ENCODE measurements at places on chromosomes 5 and 9.

GRCh38 chr5:151917904-151918303 lies 6.7 kb downstream of the GLRA1 start:
- DNase-seq = no peak

DNA sequence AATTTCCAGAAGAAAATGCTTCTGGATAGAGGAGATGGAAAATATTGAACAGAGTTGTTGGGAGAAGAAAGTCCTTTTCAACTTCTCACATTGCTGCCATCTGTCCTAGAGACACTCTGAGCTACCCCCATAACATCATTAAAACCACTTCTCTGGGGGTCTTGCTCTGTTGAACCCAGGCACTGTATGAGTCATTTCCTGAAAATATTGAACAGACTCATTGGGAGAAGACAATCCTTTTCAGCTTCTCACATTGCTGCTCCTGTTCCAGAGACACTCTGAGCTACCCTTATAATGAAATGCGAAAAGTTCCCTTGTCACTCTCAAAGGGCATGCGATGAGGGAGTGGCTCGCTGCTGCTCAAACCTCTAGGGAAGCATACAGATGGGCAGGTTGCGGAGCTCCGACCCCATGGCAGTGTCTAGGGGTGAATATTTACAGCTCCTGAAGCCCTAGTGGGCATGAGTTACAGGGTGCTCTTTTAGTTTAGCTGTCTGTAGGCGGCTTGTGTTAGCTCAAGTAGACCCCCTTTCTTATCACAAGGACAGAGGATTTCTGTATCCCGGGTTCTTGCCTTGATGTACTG lies 90.7 kb downstream of the CDKN2A start:
- no peak for DNase-seq

- no peak for DNase-seq
Observed at GRCh38 chr5:179253730-179254129, 91.5 kb downstream of the ADAMTS2 start.

DNA sequence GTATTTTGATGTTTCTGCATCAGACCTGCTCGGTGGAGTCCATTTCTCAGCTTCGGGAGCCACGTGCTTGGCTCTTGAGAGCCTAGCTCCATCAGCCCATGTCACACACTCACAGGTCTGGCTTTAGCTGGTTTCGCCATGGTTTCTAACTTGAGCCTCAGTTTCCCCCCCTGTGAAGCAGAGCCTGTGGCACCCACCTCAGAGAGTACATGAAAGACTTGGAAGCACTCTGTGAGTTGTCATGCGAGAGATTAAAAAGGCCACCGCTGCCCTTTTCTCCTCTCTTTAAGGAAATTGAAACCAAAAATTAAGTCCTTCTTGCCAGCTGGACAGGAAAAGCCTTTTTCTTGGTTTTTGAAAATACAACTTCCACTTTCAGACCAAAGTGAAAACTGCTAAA lies 8.8 kb downstream of the TENT4A start:
- no peak for DNase-seq

GRCh38 chr9:110452227-110452801 lies 114.7 kb upstream of the TXNDC8 start:
- DNase-seq = no peak

GRCh38 chr5:175681968-175682340 lies 24.1 kb downstream of the HRH2 start:
- no peak for DNase-seq

DNA sequence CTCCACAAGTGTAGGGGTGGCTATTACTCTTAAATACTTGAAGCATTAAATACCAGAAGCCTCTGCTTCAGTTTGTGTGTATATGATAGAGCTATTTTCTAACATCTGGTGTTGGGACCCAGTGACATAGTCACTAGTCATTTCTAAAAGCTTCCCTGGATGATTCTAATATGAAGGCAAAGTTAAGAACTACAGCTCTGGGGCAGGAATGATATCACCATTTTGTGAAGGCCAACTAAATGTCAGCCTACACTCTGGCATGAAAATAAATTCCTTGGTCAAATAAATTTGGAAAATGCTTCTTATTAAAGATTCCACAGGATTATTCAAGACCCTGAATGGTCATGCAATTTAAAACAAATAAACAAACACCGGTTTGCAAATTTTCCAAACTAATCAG lies 197.7 kb downstream of the PLK2 start:
- DNase-seq = no peak

GRCh38 chr5:97209343-97209742 lies 26.3 kb upstream of the RIOK2 start:
- no peak for DNase-seq

- no peak for DNase-seq
Observed at GRCh38 chr5:33761139-33761538, 130.7 kb downstream of the ADAMTS12 start.

DNA sequence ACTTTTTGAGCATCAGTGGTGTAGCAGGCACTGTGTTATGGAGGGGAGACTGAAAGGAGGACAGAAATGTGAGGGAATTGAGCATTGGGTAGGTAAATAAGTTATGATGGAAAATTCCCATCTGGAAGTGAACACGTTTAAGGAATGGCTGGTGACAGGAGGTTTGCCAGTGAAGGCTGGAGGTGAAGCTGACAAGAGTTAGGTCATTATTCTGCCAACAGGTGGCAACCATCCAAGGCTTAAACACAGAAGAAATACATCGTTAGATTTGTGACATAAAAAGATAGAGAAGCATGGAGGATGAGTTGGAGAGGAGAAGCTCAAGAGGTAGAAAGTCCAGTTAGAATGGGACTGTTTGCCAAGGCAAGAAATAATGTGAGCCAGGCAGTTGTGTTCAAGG lies 455.3 kb upstream of the SGCD start:
- DNase-seq = no peak

- DNase-seq = peak; percentile 90
Observed at GRCh38 chr5:134526483-134527155, 1.1 kb downstream of the JADE2 start.

DNA sequence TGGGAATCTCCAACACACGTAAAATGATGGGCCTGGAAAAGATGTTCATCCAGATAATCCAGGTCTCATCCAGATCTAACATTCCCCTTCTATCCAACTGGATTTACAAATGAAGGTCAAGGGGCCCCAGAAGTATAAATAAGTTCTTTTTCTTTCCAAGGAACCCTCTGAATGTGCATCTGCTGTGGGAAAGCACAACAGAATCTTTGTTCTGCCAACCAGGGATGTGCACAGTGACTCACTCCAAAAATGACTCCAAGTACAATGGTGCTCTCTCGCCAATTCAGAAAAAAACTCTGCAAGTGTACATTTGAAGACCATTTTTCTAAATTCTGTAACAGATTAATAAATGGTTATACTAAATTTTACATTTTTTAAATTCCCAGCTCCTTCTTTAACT lies 12.4 kb downstream of the RAPGEF6 start:
- no peak for DNase-seq

DNA sequence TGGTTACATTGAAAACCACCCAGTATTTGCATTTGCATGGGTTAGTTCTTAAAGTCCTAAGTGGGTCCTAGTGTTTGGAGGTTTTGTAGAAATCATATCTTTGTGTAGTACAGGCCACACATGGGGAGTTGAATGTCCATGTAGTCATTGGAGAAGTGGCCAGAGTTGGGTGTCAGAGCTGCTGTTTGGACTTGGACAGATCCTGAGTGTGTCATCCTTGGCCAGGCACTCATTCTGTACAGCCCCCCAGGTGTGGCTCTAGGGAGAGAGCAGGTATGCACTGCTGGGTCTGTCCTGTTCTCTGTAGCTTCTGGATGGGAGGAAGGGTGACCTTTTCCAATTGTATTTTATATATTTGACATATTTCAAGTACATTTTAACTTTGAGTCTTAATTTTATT lies 82.4 kb downstream of the IQGAP2 start:
- DNase-seq = no peak

GRCh38 chr9:133526721-133527321 lies 2.1 kb upstream of the MYMK start:
- peak; percentile 57 for DNase-seq

GRCh38 chr9:5013374-5013773 lies 28.3 kb downstream of the JAK2 start:
- no peak for DNase-seq

DNA sequence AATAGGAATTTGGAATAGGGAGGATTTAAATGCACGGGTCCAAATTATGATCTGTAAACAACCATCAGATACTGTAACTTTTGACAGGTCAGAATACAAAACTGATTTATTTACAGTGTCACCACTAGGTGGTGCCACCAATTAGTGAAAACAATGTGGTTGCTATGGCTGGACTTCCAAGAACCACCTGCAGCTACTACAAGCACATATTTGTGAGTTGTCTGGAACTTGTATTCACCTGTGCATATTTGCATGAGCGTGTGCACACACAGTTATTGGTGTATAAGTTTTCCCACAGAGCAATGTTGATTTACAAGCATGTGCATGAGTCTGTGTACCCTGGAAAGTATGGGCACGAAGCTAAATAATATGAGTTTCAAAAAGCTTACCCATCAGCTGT lies 3.0 kb upstream of the HRCT1 start:
- no peak for DNase-seq

- no peak for DNase-seq
Observed at GRCh38 chr5:138469540-138470321, 4.5 kb downstream of the EGR1 start.

GRCh38 chr5:32790411-32790951 lies 79.4 kb downstream of the NPR3 start:
- no peak for DNase-seq

GRCh38 chr5:159426694-159427093 lies 96.4 kb upstream of the IL12B start:
- DNase-seq = no peak

DNA sequence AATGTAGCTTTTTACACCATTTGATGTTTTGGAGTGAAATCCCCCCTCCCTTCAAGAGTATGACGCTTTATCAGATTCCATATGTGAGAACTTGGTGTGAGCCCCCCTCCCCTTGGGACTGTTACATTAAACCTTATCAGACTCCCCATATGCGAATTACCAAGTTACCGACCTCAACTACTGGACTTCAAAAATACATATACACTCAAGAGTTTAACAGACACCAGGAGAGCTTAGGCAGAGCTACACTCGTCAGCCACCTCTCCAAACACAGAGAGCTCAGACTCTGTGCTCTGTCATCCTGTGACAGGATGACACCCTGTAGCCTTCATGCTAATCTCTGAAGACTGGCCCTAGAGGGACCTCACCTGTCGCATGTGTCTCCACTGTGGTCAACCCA lies 50.2 kb downstream of the FAM114A2 start:
- DNase-seq = no peak

- DNase-seq = no peak
Observed at GRCh38 chr5:53277491-53277890, 167.9 kb upstream of the MOCS2 start.

DNA sequence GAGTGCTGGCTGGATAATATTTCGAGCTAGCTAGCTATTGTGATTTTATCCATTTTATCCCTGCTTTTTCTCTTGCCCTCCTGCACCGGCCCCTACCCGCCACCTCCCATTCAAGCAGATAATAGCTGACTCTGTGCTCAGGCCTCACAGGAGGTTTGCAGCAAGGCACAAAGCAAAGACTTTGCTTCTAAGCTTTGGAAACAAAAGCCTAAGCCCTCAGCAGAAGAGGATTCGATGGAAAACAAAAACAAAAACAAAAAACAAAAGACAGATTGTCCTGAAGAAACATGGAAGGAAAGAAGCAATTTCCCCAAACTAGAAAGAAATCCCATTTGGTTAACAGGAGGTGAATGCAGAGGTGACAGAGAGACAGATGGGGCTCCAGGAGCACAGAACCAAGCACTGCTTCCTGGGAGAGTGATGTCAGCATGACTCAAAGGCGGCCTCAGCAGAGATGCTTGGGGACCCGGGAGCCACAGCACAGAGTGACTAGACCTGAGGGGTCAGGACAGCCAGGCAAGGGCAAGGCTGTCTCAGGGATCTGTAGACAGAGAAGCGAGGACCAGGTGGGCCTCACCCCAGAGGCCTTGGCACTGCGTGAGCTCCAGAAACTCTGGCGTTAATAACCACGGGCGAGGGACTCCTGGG lies 28.4 kb downstream of the MTX3 start:
- DNase-seq = no peak

GRCh38 chr5:127492854-127493738 lies 24.3 kb upstream of the PRRC1 start:
- DNase-seq = no peak

GRCh38 chr5:144028058-144028457 lies 142.4 kb downstream of the YIPF5 start:
- no peak for DNase-seq

GRCh38 chr5:63081402-63081801 lies 502.8 kb downstream of the LRRC70 start:
- no peak for DNase-seq

DNA sequence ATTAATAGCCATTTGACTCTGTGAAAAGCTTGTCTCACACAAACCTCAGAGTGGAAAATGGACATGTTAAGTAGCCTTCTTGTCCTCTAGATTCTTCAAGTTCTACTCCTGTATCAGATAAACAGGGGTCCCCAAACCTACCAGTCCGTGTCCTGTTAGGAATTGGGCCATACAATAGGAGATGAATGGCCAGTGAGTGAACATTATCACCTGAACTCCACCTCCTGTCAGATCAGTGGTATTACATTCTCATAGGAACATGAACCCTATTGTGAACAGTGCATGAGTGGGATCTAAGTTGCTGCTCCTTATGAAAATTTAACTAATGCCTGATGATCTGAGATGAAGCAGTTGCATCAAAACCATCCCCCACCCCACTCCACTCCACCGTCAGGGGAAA lies 136.3 kb downstream of the TMEM232 start:
- DNase-seq = no peak

DNA sequence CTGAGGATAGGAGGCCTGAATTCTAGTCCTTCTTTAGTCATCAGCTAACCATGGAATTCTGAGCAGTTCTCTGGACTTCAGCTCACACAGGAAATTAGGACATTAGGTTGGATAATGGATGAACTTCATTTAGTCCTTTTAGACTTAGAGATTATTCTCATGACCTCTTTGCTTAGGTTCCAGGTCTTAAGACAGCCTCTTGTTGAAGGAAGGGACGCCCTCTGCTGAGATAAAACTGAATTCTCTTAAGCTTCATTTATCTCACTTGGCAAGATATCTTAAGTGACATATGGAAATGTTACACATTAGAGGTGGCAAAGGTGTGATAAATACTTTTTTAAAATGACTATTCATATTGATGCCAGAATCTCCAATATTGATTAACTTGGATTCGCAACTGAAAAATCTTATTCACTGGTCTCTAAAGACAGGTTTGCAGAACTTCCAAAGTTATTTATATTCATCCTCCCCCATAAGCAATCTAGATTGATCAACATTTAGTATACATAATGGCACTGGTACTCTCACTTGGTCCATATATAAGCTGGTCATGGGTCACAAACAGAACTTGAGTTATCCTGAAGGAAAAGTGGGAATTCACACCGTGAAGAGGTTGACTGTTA lies 16.9 kb upstream of the ZNF366 start:
- DNase-seq = no peak

GRCh38 chr5:135106610-135107471 lies 72.8 kb upstream of the PITX1 start:
- no peak for DNase-seq

DNA sequence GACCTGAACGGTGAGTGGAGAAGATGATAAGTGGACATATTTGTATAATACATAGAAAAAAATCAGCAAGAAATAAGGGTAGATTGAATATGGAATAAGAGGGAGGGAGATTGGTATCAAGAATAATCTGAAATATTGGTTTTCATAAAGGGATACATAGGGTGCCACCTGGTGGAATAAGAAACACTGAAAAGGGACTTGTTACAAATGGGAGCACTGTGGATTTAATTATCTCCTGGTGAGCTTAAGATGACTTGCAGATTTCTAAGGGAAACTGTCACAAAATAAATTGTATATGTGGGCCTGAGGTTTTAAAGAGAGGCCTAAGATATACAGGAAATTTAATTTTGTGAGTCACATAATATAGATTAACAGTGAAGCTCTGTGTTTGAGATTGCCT lies 1403.5 kb upstream of the CDH18 start:
- no peak for DNase-seq

GRCh38 chr5:135831439-135831838 lies 3.0 kb upstream of the SLC25A48 start:
- DNase-seq = no peak

Measured in anterior cingulate cortex (tissue), 58 donors.